ENCODE measurements at places on chromosomes 5 and 9.

- DNase-seq: no peak
Observed at GRCh38 chr5:112165897-112166737, 253.0 kb downstream of the EPB41L4A start.

- no peak for DNase-seq
Observed at GRCh38 chr9:113922160-113922559, 46.1 kb downstream of the ZNF618 start.

- DNase-seq: no peak
Observed at GRCh38 chr5:65730910-65731309, 8.9 kb downstream of the NLN start.

GRCh38 chr5:95440825-95441224, 49.7 kb downstream of the FAM81B start:
- no peak for DNase-seq

DNA sequence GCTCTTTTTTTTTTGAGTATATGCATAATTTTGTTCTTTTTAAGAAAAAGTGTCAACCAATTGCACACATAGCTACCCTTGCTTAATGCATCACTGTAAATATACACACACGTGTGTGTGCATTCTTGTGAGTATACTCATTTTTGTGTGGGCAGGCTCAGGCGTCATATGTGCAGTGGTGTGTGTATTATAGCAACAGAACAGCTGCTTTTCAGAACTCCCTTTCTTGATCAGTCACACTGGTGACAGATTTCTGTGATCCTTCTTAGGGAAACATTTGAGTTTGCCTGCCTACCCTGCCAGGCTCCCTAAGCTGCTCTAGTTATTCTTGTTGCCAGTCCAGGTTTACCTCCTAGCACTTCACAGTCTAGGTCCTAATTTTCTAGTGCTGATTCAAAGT, 287.0 kb upstream of the SEMA6A start:
- DNase-seq: no peak

- no peak for DNase-seq
Observed at GRCh38 chr9:114302727-114303126, 20.2 kb upstream of the ORM1 start.

DNA sequence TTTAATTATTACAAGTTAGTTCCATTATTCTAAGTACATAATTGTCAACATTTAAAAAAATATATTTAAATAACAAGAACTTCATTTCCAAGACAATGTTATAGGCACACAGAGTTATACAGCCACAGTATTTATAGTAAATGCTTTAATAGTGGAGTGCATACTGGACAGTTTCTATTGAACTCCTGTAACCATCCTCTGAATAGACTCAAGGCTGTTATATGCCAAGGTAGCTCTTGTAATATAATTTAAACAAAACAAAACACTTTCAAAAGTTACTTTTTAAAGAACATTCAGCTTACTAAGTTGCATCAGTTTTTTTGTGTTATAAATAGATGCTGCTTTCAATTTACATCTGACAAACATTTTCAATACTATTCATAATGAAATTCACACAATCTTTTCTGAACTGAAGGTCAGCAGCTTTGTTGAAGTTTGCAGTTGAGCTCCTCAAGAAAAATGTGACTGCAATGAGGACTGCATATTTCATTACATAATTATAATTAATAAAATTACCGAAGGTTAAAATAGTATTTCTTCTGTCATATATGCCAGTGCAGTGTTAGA, 549.9 kb upstream of the CYLC2 start:
- no peak for DNase-seq

DNA sequence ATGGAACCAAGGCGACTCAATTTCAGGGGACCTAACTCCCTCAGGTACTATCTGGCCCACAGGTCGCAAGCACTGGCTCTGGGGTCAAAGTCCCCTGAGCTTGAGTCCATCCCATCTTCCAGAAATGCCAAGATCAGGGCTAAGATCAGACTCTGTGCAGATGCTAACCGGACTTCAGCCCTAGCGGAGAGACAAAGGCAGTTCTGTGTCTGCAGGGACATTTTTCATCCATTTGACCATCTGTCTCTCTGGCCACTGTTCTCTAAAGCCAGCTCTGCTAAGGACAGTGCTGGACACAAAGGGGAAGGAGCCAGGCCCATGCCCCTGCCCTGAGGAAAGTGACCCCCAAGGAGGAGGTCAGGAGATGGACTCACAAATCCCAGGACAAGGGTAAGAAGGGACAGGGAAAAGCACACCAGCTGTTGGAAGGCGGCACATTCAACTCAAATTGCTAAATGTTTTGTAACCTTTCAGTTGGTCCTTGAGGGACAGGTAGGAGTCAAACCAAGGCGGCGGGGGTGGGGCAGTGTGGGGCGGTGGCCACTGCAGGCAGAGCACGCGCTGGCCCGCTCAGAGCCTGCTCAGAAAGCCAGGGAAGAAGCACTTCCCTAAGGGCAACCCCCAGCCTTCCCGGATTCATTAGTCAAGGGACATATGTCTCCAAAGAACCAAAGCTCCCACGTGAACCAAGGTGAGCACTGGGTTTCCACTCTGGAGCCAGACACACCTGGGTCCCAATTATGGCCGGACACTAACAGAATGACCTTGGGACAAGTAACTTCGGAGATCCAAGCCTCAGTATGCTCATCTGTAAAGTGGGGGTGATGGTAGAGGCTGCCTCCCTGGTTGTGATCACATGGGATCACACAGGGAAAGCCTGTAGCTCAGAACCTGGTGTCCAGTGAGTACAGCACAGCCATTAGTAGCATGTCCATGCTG, 42.8 kb downstream of the STK10 start:
- DNase-seq: no peak

DNA sequence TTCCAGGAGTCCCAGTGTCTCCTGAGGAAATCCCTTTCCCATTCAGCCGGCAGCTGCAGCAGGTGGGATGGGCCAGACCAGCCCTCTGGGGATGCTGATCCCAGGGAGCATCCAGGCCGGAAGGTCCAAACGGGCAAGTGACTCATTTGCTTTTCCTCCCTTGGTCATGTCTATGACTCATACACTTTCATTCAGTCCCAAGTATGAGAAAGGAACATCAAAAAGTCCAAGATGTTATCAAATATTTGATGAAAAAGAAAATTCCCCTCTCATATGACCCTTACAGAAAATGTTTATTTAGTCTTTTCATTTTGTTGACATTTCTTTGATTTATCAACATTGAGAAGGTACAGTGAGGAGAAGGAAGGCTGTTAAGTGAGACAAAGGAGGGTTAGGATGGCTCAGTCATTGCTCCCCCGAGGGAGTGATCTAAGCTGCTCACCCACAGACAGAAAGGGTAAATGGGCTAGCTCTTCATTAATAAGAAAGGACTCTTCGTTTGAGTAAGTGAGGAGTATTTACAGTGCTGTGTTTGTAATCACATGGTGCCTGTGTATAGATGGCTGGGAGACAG, 117.6 kb upstream of the ANKRD55 start:
- DNase-seq: peak; percentile 74

DNA sequence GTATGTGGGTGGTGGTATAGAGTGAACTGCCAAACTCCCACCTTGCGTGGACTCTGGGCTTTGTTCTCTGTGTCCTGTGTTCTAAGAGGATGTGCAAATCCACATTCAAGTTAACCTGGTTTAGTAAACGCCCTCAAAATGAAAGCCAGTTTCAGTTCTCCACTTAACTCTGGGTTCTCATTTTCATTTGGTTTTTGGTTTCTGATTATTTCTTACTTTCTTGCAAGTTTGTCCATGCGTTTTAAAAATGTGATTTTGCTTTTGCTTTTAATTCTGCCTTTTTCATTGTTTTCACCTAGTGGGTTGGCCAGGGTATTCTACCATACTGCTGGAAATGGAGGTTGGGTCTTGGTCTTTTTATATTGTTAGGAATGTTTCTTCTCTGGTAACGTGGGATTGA, 38.2 kb downstream of the GALNT10 start:
- no peak for DNase-seq

- DNase-seq: no peak
Observed at GRCh38 chr5:181198905-181199519, 6.0 kb downstream of the TRIM7 start.

DNA sequence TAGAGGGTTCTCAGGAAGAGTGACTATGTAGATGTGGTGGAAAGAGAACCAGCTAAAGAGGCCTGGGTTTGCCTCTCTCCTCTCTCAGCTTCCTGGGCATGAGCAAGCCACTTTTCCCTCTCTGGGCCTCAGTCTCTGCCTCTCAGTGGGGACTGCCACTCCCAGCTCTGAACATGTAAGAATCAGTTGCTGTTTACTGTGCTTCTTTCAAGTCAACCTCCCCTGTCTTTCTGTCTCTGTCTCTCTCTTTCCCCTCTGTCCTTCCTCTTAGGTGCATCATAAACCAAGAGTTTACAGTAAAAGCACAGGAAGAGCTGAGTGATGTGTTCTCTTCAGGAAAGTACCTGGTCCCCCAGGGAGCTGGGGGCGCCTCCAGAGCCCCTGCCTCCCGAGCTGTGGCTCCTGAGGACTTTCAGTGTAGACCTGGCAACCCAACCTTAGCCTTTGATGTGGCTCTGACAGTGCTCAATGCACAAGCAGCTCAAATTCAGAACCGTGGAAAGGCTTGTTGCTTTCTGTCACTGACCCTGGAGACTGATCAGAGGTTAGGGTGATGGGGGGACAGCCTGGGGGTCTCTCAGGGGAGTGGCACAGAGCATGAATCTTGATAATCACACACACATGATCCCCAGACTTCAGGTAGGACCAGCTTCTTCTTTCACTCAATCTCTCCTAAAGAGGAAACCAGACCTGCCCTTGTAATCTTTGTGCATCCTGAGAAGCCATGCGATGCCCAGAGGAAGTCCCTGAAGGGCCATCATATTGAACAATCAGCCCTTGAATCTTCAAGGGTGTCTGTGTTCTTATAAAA, 59.4 kb upstream of the TNFSF8 start:
- no peak for DNase-seq

DNA sequence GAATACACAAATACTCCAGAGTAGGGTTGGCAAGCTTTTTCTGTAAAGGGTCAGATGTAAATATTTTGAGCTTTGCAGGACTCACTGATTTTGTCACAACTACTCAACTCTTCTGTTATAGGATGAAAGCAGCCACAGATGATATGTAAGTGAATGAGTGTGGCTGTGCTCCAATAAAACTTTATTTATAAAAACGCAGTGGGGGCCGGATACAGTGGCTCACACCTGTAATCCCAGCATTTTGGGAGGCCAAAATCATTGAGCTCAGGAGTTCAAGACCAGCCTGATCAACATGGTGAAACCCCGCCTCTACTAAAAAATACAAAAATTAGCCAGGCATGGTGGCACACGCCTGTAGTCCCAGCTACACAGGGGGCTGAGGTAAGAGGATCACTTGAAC, 69.1 kb downstream of the FBXW11 start:
- DNase-seq: no peak
